ENCODE measurements at places on chromosomes 12 and 14. TPM values are rescaled to one million over a fixed set of nuclear protein-coding genes. Genes with fewer than 3 reads are reported as not detected.

Gene SCNN1A
- total RNA-seq = 36.5 TPM

GRCh38 chr12:102169922-102170621 lies 27.6 kb downstream of the PMCH start:
- H3K27me3 ChIP-seq = no peaks in the 10 kb centered on the region
- peaks cover 7% of the 10 kb centered on the region for H3K4me1 ChIP-seq
- H3K27ac ChIP-seq = no peak overlapping the region
- H3K36me3 ChIP-seq = no peaks in the 10 kb centered on the region
- H3K4me3 ChIP-seq = no peak overlapping the region

Gene DLGAP5
- total RNA-seq = 54.3 TPM

Gene TC2N
- 86.6 TPM for total RNA-seq

- H3K36me3 ChIP-seq = peaks cover 5% of the 10 kb centered on the region
- no peaks in the 10 kb centered on the region for H3K27me3 ChIP-seq
- H3K27ac ChIP-seq = peak overlapping the region; percentile 77
- peak; percentile 85 for DNase-seq
Observed at GRCh38 chr14:75711796-75712211, 50.8 kb downstream of the TTLL5 start.

Gene FSCB
- not detected for total RNA-seq

DNA sequence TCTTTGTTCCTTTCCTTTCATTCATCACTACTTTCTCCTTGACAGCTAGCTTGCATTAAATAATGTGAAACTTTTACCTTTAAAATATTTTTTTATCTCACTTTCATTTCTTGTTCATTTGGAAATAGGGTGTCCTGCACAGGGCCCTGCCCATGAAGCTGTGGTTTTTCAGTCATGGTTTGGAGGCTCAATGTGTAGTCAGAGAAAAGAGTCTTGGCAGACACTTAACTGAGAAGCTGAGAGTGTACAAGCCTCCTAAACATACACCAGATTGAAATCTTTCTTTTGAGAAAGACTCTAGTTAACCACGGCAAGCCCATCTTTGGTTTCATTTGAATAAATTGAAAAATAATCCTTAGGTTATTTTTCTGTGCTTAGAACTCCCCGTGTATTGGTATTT lies 74.2 kb downstream of the KICS2 start:
- no peak overlapping the region for H3K27ac ChIP-seq
- H3K4me1 ChIP-seq = no peaks in the 10 kb centered on the region
- DNase-seq = no peak
